ENCODE measurements at places on chromosomes 13 and 19.

GRCh38 chr13:31970231-31970930 lies 61.2 kb upstream of the FRY start:
- no peak for DNase-seq
- H3K4me3 ChIP-seq, result no peak overlapping the region
- no peak overlapping the region for H3K27ac ChIP-seq
- peaks cover 2% of the 10 kb centered on the region for H3K36me3 ChIP-seq

- no peak for DNase-seq
- H3K4me3 ChIP-seq, result no peak overlapping the region
- peaks cover 12% of the 10 kb centered on the region for H3K4me1 ChIP-seq
- peaks cover 4% of the 10 kb centered on the region for H3K27me3 ChIP-seq
- no peak overlapping the region for H3K27ac ChIP-seq
- no peaks in the 10 kb centered on the region for H3K36me3 ChIP-seq
Measured at GRCh38 chr13:23463661-23464060, 30.2 kb upstream of the SACS start.

DNA sequence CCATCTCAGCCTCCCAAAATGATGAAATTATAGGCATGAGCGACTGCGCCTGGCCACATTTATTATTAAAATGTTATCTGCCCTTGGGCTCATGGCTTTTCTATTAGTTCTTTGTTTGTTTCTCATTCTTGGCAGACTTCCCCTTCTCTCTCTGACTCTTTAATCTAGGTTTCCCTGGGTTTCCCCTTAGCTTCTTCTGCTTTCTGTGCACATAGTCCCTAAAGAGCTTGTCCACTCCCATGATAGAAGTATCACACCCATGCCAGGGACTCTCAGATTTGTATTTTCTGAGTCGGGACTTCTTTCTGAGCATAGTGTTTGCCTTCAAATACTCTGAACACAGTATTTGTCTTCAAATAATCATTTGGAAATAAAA lies 38.6 kb upstream of the ITM2B start:
- H3K27me3 ChIP-seq, result no peaks in the 10 kb centered on the region
- no peak overlapping the region for H3K4me3 ChIP-seq
- no peak overlapping the region for H3K27ac ChIP-seq
- H3K4me1 ChIP-seq, result peaks cover 22% of the 10 kb centered on the region

- H3K27ac ChIP-seq, result peak overlapping the region; percentile 80
- peaks cover 9% of the 10 kb centered on the region for H3K4me1 ChIP-seq
- H3K27me3 ChIP-seq, result peaks cover 6% of the 10 kb centered on the region
- H3K4me3 ChIP-seq, result no peak overlapping the region
- DNase-seq, result no peak
- peaks cover 12% of the 10 kb centered on the region for H3K36me3 ChIP-seq
Measured at GRCh38 chr19:9597027-9597426, 12.7 kb upstream of the ZNF121 start.

DNA sequence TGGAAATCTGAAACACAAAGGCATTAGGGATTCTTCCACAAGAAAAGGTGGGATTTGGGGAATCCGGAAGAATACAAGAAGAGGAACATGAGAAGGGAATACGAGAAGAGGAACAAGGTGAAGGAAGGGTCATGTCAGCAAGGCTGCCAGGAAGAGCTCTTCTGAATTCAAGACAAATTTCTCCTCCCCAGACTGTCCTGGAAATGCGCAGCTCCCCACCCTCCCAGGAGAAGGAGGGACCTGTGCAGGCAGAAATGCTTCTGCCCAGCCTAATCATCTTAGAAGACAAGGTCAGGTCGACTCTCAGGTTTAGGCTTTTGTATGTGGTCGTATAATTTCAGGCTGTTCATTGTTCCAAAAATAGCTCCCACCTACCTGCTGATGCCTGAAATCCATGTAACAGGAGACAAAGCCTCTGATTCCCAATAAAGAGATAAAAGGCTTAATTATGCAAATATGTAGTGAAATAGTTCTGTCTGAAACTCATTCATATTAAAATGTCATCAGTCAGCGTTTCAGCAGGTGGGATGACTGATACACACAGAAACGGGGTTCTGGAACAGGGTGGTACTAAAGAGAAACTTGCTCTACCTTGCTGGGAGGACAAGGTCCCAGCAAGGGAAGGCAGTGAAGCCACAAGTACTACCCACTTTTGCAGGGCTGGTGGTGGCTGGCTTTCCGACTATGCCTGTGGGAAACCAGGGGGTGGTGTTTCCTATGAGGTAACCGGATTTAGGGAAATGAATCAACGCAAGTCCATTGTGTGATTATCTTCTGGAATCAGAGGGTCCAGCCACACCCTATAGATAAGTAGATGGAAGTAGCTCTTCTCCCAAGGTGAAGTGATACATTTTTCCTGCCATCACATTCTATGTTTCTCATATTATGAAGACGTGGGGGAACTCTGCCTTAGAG lies 76.1 kb downstream of the KL start:
- H3K36me3 ChIP-seq, result no peaks in the 10 kb centered on the region
- H3K4me1 ChIP-seq, result no peaks in the 10 kb centered on the region
- H3K4me3 ChIP-seq, result no peak overlapping the region
- no peak for DNase-seq
- H3K27me3 ChIP-seq, result peaks cover 11% of the 10 kb centered on the region

DNA sequence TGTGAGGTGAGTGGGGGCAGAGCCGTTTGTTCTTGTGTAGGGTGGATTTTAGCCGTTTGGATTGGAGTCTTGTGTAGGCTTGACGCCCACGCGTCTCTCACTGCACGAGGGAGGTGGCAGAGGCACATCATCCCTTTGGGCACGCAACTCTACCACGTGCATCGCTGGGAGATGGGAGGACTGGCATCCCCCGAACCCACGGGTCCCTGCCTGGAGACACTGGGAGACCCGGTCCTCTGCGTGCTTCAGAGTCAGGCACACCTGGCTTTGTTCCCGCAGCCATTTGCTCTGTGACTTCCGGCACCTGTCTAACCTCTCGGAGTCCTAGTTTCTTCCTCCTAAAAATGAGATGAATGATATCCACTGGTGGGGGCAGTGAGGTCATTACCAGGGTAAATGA lies 6.4 kb downstream of the ARHGEF7 start:
- no peak overlapping the region for H3K4me3 ChIP-seq
- H3K27ac ChIP-seq, result no peak overlapping the region
- DNase-seq, result no peak
- peaks cover 25% of the 10 kb centered on the region for H3K27me3 ChIP-seq
- H3K36me3 ChIP-seq, result no peaks in the 10 kb centered on the region

- no peak for DNase-seq
- no peaks in the 10 kb centered on the region for H3K27me3 ChIP-seq
- H3K4me1 ChIP-seq, result peaks cover 2% of the 10 kb centered on the region
- H3K4me3 ChIP-seq, result no peak overlapping the region
- peaks cover 64% of the 10 kb centered on the region for H3K36me3 ChIP-seq
Measured at GRCh38 chr19:52219611-52220010, 29.8 kb downstream of the PPP2R1A start.

DNA sequence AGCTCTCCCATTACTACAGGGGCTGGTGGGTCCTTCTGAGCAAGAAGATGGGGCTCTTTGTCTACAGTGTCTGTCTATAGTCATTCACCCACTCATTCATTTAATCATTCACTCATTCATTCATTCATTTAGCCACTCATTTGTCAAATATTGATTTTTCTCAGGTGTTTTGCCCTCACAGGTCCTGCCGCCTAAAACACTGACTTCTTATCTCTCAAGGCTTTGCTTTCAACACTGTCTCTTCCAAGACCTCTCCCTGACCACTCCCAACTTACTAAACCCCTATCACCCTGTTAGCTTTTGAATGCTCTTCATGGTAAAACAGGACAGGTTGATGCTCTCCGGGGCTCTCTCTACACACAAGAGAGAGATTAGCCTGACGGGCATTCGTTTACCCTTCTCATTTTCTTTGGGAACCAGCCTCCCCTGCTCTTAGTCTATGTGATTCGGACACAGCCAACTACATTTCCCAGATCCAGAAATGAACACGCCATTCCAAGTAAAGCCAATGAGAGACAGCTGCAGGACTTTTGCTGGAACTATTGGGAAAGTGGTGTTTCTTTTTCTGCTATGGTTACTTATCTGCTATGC lies 22.7 kb downstream of the FAM187B start:
- H3K27me3 ChIP-seq, result no peaks in the 10 kb centered on the region
- no peak overlapping the region for H3K4me3 ChIP-seq
- peaks cover 2% of the 10 kb centered on the region for H3K36me3 ChIP-seq
- no peak for DNase-seq
- peaks cover 77% of the 10 kb centered on the region for H3K4me1 ChIP-seq
- H3K27ac ChIP-seq, result peak overlapping the region; percentile 81

DNA sequence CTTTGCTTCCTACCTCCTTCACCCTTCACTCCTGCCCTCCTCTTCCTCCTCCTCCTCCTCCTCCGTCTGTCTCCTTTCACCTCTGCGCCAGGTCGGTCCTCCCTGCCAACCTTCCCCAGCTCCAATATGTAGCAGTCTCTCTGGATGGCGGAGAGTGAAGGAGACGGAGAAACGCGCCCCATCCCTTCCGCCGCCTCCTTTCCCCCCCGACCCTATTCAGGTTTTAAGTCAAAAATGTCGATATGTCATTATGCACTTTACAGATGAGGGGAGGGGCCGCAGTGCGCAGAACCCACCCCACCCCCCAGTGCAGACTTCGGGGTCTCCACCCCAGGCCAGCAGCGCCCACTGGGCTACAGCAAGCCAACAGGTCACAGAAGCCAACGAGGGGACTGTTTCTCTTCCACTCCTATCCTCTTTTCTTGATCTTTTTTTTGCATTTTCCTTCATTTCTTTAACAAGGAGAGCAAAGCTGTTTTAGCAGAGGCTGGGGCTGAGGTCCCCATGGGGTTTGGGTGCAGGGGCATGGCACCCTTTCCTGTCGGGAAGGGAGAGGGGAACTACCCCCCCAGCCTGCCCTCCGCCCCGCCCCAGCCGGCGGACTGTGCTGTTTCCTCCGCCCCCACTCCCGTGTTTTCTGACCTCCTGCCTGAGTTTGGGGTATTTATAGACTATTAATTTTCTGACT lies 9.2 kb downstream of the MIDN start:
- peaks cover 52% of the 10 kb centered on the region for H3K4me1 ChIP-seq
- H3K4me3 ChIP-seq, result peak overlapping the region; percentile 95
- no peaks in the 10 kb centered on the region for H3K27me3 ChIP-seq

DNA sequence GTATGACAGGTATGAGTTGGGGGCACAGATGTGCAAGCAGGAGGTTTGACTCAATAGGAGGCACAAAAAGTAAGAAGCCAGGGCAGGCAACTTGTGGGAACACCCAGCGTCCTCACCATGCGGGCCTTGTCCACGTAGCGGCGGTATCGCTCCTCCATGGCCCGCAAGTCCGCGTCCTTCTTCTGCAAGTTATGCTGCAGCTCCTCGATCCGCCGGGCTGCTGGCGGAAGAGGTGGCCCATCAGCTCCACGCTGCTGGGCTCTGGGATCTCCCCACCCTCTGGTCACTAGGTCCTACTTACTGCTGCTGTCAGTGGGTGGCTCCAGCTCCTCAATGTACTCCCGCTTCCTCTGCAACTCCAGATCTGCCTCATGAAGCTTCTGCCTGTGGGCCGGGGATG lies 10.7 kb downstream of the HOOK2 start:
- no peaks in the 10 kb centered on the region for H3K27me3 ChIP-seq
- no peak overlapping the region for H3K4me3 ChIP-seq
- peaks cover 12% of the 10 kb centered on the region for H3K4me1 ChIP-seq
- H3K36me3 ChIP-seq, result no peaks in the 10 kb centered on the region

- no peaks in the 10 kb centered on the region for H3K36me3 ChIP-seq
- no peak for DNase-seq
- H3K27ac ChIP-seq, result peak overlapping the region; percentile 73
- peaks cover 29% of the 10 kb centered on the region for H3K4me1 ChIP-seq
- H3K4me3 ChIP-seq, result no peak overlapping the region
- H3K27me3 ChIP-seq, result peaks cover 2% of the 10 kb centered on the region
Measured at GRCh38 chr13:51501592-51502152, 48.8 kb upstream of the INTS6 start.

DNA sequence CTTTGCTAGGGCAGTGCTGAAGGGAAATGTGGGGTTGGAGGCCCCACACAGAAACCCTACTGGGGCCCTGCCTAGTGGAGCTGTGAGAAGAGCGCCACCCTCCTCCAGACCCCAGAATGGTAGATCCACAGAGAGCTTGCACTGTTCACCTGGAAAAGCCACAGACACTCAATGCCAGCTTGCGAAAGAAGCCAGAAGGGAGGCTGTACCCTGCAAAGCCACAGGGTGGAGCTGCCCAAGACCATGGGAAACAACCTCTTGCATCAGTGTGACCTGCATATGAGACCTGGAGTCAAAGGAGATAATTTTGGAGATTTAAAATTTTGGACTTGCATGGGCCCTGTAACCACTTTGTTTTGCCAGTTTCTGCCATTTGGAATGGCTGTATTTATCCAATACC lies 615.4 kb upstream of the MIR17HG start:
- no peaks in the 10 kb centered on the region for H3K36me3 ChIP-seq
- H3K27me3 ChIP-seq, result no peaks in the 10 kb centered on the region
- H3K27ac ChIP-seq, result no peak overlapping the region
- no peaks in the 10 kb centered on the region for H3K4me1 ChIP-seq

DNA sequence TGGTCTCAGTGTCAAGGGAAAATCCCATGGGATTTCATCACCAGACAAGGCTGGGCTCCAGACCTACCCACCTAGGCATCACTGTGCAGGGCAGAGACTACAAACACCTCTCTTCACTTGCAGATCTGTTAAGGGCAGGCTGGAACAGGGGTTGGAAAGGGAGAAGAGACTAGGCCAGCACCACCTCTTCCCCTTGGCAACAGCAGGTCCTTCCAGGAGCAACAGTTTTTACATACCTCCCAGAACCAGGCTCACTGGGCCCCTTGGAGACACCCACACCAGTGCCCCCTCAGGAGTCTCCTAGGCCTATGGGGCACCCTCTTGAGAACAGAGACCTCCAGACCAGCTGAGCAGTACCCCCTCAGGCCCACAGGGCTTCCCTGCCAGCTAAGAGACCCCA lies 2.5 kb upstream of the UBE2M start:
- peaks cover 26% of the 10 kb centered on the region for H3K36me3 ChIP-seq
- no peak overlapping the region for H3K4me3 ChIP-seq
- H3K27me3 ChIP-seq, result no peaks in the 10 kb centered on the region
- H3K27ac ChIP-seq, result no peak overlapping the region

DNA sequence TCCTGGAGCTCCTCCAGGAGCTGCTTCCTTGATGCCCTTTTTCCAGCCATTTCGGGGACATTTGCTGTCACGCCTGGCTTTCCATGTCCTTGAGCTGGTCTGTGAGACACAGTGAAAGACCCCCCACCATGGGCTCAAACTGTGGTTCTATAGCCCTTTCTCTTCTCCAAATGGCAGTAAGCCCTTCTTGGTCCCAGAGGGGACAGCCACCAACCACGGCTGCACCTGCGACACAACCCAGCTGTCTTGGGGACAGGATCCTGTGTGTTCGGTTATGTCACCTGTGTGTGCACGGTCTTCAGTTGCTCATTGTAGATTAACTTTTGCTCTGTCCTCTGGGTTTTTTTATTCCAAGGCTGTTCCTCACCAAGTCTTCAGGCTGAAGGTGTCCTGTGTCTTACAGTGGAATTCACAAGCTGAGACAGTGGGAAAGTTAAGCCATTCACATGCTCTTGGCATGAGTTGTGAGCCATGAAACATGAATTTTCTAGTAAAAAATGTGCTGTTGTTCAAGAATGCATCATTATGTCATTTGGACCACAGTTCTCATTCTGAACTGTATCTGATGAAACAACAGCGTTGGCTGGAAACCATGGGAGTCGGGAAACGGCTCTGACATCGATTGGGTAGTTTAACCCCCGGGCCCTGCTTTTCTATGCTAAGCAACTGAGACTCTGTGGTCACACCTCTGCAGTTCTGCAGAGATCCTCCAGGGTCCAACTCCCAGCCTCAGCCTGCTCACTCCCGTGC lies 129.5 kb upstream of the MCF2L start:
- H3K36me3 ChIP-seq, result peaks cover 32% of the 10 kb centered on the region
- no peak for DNase-seq
- no peak overlapping the region for H3K27ac ChIP-seq
- no peaks in the 10 kb centered on the region for H3K27me3 ChIP-seq
- no peaks in the 10 kb centered on the region for H3K4me1 ChIP-seq

- no peaks in the 10 kb centered on the region for H3K36me3 ChIP-seq
- peaks cover 11% of the 10 kb centered on the region for H3K27me3 ChIP-seq
- no peak overlapping the region for H3K27ac ChIP-seq
Measured at GRCh38 chr13:28049880-28050875, 50.2 kb downstream of the FLT3 start.
